ENCODE measurements at places on chromosomes 16 and 17.

GRCh38 chr16:66754819-66755218, 3.4 kb upstream of the DYNC1LI2 start:
- no peak for DNase-seq

GRCh38 chr16:88965411-88965810, 11.6 kb downstream of the CBFA2T3 start:
- no peak for DNase-seq

- no peak for DNase-seq
These were observed 61.2 kb upstream of the CCL1 start for GRCh38 chr17:34423978-34424813.

DNA sequence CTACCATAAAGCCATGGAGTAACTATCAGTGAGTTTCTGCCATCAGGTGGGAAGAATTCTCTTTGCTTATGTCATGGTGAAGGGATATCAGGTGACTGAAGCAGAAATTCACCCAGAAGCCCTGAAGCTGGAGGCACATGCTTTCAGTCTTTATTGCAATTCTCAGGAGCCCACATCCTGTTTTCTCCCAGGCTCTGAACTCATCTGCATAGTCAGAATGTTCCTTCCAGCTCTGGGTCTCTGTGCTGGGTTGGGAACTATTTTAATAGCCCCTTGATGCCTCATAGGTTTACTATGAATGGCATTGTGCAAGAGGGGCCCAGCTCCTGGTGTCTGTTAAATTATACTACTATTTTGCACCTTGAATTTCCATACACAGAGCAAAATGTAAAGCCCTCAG, 198.4 kb upstream of the SOX9 start:
- DNase-seq, result no peak

- DNase-seq, result no peak
These were observed 178.2 kb upstream of the RPH3AL start for GRCh38 chr17:530851-531250.

- no peak for DNase-seq
These were observed 319.2 kb downstream of the PHKB start for GRCh38 chr16:47780213-47780875.

DNA sequence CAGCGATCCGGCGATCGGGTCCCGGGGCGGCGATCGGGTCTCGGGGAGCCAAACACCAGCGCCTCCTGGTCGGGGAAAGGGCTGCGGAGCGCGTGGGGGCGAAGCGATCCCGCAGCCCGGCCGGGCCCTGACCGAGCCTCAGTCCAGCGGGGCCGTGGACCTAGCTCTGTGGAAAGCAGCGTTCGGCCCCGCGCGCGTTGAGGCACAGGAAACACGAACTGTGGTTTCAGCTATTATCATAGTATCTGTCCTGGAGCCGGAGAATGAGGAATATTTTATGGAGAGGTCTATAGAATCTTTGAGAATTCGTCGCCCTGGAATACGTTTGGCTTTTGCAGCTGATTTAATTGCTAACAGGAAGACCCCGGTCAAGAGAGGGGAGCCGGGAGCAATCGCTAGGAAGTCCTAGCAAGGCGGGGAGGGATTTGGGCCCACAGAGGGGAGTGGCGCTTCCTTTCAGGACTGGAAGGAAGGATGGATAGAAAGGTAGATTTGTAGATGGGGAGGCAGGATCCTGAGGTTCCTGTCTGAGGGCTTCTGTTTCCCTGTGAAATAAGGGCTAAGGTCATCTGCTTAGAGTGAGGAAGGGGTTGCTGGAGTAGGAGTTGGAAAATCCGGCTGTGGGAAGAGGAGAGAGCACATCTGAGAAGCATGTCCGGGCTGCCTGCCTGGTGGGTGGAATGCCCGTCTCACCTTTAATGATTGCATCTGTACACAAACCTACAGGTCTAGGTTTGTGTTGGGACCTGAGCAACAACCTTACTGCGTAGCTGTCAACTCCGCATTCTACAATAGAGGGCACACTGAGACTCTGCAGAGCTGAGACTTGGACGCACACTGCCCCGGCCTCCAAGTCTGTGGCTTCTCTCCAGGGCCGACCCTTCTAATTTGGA, 770 bp downstream of the CCNF start:
- DNase-seq, result no peak

- DNase-seq, result no peak
These were observed 13.5 kb downstream of the SOX8 start for GRCh38 chr16:995087-995486.

DNA sequence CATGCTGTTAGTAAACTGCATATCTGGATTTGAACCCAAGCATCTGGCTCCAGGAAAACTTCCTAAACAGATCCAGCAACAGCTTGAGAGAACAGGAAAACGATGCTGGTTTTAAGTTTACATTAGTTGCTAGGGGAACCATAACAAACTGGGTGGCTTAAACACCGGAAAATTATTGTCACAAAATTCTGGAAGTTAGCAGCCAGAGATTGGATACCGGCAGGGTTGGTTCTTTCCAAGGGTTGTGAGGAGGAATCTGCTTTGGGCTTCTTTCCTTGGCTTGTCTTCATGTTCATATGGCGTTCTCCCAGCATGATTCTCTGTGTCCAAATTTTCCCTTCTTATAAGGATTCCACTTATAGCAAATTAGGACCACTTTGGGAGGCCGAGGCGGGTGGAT, 276.9 kb upstream of the TOM1L1 start:
- DNase-seq, result no peak
